ENCODE measurements at places on chromosomes 2 and 18.

DNA sequence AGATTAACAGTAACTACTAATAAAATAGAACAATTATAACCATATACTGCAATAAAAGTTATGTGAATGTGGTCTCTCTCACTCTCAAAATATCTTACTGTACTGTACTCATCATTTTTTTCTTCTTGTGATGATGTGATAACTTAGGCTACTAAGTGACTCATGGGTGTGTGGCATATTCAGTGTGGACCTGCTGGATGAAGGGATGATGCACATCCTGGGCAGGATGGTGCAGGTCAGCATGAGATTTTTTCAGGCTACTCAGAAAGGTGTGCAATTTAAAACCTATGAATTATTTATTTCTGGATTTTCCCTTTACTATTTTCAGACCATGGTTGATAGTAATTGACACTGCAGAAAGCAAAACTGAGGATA lies 90.7 kb downstream of the NCKAP5 start:
- DNase-seq, result no peak

DNA sequence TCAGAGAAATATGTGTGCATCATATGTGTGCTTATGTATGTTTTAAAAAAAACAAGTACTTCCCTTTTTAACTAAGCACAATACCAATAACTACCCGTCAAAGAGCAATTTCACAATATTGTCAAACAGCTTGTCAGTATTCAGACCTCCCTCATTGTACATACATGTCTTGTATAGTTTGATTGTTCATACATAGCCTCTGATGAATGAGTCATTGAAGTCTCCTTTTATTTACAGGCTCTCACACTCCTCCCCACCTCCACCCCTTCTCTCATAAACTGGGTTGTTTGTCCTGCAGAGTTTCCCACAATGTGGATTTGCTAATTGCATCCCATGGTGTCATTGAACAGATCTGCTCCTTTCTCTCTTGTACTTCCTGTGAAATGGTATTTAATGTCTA lies 132.8 kb upstream of the L3MBTL4 start:
- no peak for DNase-seq

GRCh38 chr18:30965237-30965636 lies 77.3 kb downstream of the DSC3 start:
- DNase-seq, result no peak

DNA sequence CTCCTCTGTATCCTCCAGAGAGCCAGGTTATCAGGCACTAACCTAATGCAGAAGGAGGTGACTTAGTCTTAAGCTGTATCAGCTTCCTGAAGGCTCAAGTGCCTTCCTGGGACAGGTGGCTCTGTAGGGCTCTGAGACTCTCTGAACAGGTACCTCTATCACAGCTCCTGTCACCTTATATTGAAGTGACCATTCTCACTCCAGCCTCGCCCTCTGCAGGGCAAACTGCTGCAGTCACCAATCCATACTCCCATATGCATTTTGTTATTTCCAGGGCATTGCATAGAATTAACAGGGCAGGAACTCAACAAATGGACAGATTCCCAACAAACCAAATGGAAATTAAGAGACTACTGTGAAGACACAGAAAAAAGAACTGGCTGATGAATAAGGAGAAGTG lies 203.0 kb upstream of the REV1 start:
- DNase-seq, result no peak

DNA sequence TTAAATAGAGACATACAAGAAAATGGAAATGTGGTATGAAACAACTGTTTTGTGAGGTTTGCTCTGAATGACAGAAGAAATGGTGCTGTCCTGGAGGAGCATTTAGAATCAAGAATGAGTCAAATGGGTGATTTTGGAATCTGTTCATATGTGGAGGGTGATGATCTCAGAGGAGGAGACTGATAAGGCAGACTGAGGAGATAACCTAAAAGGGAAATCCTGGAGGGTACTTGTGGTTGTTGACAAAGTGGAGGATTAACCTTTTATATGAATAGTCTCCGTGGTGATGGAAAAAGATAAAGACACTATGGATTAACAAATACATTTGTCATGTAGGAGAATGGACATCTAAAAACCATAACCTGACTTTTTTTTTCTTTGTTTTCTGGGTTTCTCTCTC lies 74.1 kb downstream of the MMADHC start:
- DNase-seq, result no peak

GRCh38 chr2:75064691-75065396 lies 106.4 kb downstream of the POLE4 start:
- peak; percentile 44 for DNase-seq
